NCI-H1105 (cell line): ENCODE measurements at places on chromosomes 3 and 15.

DNA sequence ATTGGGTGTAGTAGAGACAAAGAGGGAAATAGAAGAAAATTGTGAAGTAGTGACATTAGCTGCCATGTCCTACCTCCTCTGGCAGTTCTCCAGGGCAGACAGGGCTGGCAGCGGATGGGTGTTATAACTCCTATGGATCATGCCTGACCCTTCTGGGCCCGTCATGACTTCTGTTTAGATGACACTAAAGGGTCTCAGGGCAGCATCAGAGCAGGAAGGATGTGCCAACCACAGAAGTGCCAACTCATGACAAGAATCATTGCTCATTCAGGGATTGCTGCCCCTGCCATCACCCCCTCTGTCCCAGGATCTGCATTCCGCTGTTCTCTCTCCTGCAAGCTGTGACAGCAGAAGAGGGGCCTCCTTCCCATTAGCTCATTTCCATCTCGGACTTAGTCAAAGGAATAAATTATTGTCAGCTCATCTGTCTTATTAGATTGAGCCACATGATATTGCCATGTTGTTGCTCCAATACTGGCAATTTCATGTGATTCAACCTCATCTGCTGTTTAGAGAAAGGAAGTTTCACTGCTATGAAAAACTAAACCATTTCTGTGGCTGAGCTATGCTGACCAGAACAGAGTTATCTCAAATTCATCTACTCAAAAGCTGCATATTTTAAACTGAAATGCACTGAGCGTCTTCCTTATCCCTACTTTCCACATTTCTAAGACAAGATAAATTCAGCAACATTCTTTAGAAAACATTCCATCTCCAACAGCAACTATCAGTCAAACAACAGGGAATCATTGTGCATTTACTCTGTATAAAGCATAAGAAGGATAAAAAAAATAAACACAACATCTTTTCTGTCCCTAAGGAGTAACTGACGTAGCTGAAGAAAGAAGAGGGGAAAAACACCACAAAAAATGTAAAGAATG lies 271.6 kb downstream of the FHIT start:
- no peak for DNase-seq

- DNase-seq = no peak
These were observed 421.3 kb downstream of the PYDC2 start for GRCh38 chr3:191882289-191882688.

DNA sequence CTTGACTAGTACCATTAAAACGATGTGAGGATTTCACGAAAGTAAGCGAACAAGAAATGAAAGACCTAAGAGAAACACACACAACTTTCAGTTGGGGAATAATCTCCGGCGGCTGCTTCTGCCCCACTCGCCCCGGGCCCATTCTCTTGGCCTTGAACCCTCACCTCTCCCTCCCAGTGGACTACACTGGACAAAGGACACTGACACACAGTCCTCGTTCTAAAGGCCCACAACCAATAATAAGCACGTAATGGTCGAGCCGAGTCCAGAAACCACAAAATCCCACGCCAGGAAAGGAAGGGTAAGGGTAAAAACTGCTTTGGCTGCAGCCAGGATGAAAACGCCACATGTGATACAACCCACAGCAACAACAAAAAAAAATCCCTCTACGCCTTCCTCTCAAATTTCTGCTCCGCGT lies 469 bp downstream of the ZNF770 start:
- DNase-seq = no peak

- no peak for DNase-seq
These were observed 12.4 kb upstream of the HOMER2 start for GRCh38 chr15:82964890-82965289.
